ENCODE measurements at places on chromosomes 4 and X. TPM values are rescaled to one million over a fixed set of nuclear protein-coding genes. Genes with fewer than 3 reads are reported as not detected.

DNA sequence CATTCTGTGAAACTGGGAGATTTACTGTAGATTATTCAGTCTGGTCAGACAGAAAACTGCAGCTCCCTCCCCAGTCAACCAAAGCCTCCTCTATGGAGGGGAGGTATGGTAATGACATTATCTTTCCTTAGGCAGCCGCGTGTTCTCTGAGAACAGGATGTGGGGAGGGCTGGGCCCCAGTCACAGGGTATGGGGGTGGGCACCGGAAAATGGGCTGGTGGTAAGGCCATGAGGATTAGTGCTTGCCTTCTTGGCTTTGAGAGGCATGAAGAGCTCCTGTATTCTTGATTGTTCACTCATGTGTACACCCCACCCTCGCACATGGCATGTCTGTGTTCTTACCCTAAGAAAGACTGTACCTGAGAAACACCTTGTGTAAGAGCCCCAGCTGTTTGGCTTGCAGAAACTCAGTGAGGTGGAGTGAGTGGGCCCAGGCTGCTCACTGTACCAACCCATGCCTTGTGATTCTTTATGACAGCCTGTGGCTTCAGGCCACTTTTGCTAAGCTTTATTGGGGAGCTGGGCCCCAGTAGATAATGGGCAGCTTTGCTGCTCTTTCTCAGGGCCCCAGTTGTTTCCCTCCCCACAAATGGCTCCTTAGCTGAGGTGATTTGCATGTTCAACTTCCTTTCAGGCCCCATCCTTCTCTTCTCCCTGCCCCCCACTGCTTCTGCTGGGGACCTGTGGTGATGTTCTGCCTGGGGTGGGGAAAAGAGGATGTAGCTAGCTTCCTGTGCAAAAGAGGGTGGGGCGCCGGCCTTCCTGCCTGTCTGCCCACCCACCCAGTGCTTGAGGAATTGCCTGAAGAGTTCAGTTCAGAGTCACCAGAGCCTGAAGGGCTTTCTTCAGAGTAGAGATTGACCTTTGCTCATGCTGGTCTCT is 30.7 kb downstream of the MSN start:
- DNase-seq: no peak

- DNase-seq: no peak
These were observed 33.7 kb downstream of the REST start for GRCh38 chr4:56941403-56941802.

DNA sequence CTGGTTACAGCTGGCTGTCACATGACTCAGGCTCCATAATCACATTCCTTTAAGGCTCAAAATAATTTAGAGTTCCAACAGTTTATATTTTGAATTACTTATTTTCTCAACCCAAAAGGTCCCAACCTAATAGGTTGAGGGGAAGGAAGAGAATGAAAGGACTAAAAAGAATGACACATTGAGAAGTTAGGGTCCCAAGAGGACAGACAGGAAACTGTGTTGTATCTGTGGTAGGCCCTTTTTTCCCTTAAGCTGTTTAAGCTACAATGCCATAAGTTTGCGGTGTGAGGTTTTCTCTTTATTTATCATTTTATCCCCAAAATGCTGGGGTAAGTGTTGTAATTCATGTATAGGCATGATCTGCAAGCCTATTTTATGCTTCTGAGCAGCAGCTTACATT is 290.2 kb downstream of the ZNF674 start:
- no peak for DNase-seq

DNA sequence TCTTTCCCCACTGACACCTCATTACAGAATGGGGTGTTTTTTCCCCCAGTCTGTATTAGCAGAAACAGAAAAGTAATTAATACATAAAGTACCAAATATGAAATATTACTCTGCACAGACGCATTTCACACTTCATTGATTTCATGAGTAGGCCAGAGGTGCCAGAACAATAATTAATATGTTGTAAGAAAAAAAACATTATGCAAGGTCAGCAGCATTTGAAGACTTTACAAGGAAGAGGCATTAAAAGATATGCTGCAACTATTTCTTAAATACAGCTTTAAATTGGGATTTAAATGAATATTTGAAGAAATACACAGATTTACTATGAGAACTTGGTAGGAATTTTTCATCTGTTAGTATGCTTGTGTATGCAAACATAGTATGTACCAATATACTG is 37.7 kb downstream of the NAA11 start:
- DNase-seq: no peak

PAGE2B gene
- total RNA-seq: not detected

GRCh38 chr4:121597346-121597934 is 99.3 kb downstream of the ANXA5 start:
- no peak for DNase-seq

RGN gene
- not detected for total RNA-seq

SMIM10 gene
- 3.2 TPM for total RNA-seq

- DNase-seq: no peak
These were observed 736 bp downstream of the BDH2 start for GRCh38 chr4:103098756-103099440.

GRCh38 chr4:39369301-39369700 is 3.1 kb upstream of the RFC1 start:
- no peak for DNase-seq

ABCG2 gene
- total RNA-seq: 37.4 TPM

DNA sequence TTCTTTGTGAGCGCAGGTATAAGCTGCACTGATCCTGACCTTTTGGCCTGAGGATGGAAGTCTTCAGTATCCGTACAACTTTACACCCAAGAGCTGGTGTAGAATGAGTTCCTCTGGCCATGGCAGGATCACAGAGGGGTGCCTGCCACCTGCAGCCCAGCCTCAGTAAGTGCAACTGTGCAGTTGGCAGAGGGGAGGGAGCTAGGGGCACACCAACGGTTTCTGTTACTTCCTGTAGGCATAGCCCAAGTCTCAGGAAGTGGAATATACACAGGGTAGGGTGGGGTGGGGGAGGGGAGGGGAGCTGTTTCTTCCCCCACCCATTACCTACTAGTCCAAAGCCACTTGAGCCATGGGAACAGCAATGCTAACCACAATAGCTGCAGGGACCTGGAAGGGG is 85.4 kb upstream of the GBA3 start:
- DNase-seq: peak; percentile 21

DNA sequence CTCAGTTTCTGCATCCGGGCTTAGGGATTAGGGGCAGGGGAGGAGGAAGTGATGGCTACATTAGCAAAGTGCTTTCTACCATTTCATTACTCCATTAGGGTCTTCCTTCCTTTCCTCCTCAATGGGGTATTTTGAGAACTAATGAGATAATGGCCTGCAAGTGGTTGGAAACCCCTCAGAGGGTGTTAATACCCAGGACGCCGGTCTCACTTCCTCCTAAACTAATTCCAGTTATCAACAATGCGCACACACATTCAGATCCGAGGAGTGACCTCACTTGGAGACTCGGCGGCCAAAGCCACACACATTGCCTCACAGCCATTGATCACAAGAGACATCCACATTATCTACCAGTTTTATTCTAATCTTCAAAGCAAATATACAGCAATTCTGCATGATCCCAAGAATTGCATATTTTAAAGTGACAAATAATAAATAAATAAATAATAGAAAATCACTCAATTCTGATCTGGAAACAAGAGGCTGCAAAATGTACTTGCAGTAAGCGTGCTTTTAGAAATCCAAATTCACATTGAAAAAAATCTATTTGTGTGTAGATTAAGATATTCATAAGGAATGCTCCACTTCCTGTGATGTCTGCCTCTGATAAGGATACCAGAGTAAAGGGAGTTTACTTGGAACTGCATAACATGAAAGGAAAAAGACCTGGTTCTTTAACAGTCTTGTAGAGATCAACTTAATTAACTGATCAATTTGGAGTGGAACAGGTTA is 329.1 kb downstream of the FBXW7 start:
- DNase-seq: no peak

- no peak for DNase-seq
These were observed 131.7 kb upstream of the INTU start for GRCh38 chr4:127501103-127501502.

CCDC110 gene
- total RNA-seq: not detected

DNA sequence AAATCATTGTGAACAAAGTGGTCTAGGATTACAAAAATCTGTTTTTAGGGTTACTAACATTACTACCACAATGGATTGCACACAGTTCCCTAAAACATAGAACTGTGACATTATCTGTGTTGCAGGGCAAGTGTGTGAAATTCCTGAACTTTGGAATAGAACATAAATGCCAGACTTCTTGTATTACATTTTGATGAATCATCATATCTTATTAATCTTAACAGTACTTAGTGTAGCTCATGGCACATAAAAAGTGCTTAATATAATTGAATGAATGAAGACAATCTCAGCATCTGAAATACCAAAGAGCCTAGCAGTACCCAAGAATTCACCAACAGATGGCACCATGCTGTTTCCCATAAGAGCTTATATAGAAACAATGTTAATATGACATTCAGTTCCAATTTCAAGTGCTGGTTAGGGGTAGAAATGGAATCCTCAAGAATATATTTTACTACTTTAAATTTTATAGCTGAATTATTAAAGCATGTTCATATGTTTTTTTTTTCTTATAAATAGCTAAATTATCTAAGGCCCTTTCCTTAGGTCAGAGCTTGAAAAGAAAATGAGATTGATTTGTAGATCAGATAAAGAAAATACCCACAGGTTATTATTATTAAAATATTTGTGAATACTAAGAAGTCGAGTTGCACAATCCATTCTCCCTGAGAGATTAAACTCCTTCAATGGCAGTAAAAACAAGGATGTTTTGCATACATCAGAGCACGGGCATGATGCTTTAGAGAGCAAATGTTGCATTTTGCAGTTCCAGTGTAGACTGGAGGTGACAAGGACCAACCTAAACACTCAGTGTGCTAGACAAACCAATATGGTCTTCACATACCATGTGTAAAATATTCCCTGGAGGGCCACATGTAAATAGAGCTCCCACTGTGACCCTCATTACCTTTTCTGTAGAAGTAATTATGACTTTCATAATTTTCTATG is 25.7 kb upstream of the SHISA3 start:
- peak; percentile 41 for DNase-seq

GRCh38 chr4:6892190-6892908 is 17.3 kb upstream of the TBC1D14 start:
- DNase-seq: no peak

- DNase-seq: no peak
These were observed 50.2 kb downstream of the ING2 start for GRCh38 chr4:183554878-183555585.

PNMA6E gene
- total RNA-seq: not detected

SHROOM2 gene
- 0.17 TPM for total RNA-seq

DNA sequence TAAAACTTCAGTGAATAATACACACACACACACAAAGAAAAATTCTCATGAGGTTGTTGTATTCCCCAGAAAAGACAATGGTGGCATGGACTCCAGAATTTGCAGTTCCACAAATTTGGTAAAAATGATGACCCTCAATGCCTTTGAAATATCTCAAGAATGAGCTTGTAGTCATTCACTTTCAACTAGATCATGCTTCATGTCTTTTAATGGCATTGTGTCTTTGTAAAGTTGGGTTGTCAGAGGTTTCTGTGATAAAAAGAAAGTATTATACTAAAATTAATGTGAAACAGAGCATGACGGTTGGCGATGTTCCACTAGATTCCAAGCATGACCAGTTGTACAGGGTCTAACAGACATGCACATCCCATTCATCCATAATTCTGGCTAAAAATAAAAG is 685.0 kb upstream of the FRG1 start:
- no peak for DNase-seq

GRCh38 chr4:120007191-120007871 is 59.3 kb downstream of the MAD2L1 start:
- no peak for DNase-seq

- DNase-seq: no peak
These were observed 437.6 kb downstream of the IL1RAPL1 start for GRCh38 chrX:29024871-29025270.

DNA sequence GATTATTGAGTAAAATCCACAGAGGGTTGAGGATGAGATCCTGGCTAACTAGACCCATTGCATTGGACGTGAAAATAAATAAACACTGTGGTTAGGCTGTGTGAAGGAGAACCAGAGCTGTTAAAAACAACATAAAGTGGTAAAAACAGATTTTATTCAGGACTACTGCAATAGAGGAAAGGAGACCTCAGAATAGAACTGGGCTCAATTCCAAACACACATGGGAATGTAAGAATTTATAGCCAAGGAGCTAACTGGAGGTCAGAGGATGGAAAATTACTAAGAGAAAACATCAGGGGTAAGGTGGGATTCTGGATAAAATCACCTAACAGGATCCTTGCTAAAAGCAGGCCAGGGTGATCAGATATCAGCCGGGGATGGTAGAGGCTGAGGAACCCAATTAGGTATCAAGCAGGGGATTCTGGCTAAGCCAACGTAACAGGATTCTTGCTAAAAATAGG is 112.4 kb downstream of the RNF150 start:
- DNase-seq: no peak

- DNase-seq: peak; percentile 64
These were observed 42.7 kb downstream of the ASMT start for GRCh38 chrX:1657367-1658070.

UCHL1 gene
- 3,041 TPM for total RNA-seq

- DNase-seq: no peak
These were observed 314.1 kb downstream of the PPP1R2C start for GRCh38 chrX:42463706-42464490.

DNA sequence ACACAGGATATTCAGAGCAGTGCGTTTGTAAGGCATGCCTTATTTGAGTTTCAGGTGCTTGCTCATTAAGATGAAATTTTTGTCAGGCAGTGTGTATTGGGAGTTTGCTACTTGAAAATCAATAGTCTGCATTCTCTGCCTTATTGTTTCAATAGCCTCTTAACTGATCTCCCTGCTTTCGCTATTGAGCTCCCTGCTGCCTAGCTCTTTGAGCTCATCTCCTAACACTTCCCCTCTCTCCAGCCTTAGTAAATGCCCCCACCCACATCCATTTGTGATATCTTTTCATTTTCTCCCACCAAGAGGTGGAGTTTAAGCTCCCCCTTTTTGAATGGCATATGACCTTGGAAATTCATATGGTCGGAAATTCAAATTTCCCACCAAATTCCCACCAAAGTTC is 256.6 kb downstream of the IL1RAPL1 start:
- DNase-seq: no peak

GRCh38 chr4:35087218-35087617 is 1157.1 kb downstream of the ARAP2 start:
- no peak for DNase-seq

DNA sequence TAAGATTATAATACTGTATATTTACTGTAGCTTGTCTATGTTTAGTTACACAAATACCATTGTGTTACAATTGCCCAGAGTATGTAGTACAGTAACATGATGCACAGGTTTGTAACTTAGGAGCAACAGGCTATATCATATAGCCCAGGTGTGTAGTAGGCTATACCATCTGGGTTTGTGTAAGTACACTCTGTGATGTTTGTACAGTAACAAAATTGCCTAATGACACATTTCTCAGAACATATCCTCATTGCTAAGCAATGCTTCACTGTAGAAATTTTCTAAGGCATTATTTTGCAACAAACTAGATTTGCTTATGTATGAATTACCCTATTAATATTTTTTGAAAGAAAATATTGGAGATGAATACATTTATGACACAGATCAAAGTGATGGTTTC is 1390.9 kb downstream of the C4orf33 start:
- no peak for DNase-seq

SLC49A3 gene
- total RNA-seq: not detected

Measured in NCI-H460 (cell line).